ENCODE measurements at places on chromosomes 11 and 22.

DNA sequence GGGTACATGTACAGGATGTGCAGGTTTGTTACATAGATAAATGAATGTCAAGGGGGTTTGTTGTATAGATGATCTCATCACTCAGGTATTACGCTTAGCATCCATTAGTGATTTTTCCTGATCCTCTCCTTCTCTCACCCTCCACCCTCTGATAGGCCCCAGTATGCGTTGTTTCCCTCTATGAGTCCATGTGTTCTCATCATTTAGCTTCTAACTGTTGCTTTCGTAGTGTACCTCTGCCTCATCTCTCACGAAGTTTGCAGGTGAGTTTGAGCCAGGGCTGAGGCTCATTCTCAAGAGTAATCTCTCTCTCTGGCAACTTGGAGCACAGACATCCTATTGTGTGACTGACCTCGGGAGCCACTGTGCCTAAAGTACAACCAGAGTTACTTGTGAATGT, 4.7 kb upstream of the HBE1 start:
- no peak for DNase-seq

DNA sequence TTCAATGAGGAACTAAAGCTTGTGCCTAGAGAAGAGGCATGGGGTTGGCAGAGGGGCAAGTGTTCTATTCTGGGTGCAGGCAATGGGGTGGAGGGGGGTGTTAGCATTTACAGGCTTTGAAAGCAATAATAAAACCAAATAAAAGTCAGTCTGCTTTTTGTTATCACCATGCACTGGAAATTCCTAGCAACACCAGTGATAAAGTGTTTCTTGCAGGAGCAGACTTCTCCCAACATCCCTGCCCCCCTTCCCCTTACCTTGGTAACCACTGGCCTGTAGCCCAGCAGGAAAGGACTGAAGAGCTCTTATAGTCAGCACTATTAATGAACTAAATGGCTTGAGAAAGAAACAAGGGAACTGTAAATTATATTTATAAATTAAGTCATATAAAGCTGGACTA, 65.2 kb upstream of the SESN3 start:
- DNase-seq, result no peak

GRCh38 chr22:20423008-20423905, 14.4 kb downstream of the SCARF2 start:
- no peak for DNase-seq

- DNase-seq, result no peak
Observed at GRCh38 chr22:35337932-35338331, 38.2 kb downstream of the TOM1 start.

All from Panc1 (cell line).